OCI-LY7 (cell line): ENCODE measurements at places on chromosomes 7 and 10.

DNA sequence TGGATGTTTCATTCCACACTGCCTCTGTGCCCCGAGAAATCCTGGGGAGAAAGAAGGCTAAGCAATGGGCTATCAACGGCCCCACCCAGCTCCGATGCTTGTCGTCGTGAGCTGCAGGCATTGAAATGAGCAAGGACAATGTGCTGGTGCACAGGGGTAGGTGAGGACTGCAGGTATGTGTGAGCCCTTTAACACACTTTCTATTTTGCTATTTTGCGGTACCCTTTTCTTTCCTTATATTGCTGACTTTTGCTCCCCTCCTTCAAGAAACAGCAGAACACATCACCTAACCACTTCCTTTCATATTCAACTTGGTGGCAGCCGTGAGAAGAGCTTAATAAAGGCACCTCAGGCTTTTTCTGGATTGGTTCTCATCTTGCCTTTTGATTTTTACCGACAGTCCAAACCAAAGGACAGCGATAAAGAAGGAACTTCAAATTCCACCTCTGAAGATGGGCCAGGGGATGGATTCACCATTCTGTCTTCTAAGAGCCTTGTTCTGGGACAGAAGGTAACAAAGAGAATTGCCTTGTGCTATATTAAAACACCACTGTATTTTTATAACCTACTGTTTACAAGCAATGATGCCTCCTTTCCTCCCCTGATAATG lies 39.2 kb downstream of the AIFM2 start:
- DNase-seq: no peak

DNA sequence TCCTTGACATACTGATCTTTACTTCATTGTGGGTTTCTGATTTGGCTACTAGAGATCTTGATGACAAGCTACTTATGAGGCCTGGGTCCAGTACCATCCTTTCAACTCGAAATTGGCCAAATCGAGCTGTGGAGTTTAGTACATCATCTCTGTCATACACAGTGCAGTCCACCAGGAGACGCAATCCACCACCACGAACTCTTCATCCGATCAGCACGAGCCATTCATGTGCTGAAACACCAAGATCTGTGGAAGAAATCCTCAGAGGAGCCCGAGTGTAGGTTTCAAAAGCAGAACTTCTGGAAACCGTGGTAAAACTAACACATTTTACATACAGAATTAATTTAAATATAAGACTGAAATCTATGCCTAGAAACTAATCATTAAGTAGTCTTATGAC lies 14.2 kb downstream of the DNAJC9 start:
- no peak for DNase-seq

DNA sequence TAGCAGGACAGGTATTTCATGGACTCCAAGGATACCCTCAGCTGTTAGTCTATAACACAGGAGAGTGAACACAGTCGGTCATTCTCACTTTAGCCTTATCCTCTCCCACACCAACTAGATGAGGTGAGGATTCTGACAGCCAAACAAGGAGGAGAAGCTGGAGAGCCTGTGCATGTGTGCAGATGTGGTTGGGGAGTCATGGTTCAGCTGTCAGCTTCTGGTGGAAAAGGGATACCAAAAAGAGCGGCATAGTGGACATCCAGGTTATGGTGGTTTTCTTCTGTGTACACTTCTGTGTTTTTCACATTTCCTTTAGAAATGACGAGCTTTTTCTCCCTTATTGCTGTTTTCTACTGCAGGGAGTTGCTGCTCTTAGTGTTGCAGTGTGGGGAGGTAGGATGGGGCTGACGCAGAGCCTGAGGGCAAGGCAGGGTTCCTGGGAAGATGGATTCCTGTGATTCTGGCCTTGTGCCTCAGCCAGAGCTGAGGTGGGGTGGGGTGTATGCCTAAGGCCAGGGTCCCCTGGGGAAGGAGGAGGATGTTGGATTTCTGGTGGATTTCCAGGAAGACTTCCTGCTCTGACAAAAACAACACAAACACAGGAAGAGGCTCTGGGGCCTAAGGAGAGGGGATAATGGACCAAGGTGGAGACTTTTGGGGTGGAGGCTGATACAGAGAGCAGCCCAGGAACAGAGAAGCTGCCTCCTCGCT lies 26.6 kb downstream of the PLAU start:
- no peak for DNase-seq

- no peak for DNase-seq
These were observed 14.1 kb downstream of the ZNF398 start for GRCh38 chr7:149161241-149161848.

DNA sequence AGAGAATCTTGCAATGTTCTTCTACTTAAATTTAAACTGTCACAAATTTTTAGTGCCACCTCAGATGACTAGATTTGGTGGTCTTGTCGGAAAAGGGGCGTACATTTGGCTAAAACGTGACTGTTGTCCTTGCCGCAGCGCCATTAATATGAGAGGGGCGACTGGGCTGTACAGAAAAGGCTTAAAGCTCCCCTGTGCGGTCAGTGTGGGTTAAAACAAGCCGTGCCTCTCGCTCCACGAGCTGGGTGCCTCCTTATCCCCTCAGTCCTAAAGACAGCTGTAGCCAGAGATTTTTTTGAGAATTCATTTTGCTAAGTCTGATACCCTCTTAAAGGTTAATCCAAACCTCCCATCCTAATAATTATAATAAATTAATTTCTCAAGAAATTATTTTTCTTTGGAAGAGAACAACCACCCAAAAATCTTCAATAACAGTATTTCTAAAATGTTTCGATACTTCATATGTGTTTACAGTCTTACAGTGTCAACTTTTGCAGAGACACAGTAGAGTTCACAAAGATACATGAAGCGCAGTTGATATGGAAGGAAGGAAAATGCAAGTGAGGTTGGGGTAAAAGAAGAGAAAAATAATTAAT lies 68.6 kb downstream of the C7orf25 start:
- DNase-seq: peak; percentile 28

DNA sequence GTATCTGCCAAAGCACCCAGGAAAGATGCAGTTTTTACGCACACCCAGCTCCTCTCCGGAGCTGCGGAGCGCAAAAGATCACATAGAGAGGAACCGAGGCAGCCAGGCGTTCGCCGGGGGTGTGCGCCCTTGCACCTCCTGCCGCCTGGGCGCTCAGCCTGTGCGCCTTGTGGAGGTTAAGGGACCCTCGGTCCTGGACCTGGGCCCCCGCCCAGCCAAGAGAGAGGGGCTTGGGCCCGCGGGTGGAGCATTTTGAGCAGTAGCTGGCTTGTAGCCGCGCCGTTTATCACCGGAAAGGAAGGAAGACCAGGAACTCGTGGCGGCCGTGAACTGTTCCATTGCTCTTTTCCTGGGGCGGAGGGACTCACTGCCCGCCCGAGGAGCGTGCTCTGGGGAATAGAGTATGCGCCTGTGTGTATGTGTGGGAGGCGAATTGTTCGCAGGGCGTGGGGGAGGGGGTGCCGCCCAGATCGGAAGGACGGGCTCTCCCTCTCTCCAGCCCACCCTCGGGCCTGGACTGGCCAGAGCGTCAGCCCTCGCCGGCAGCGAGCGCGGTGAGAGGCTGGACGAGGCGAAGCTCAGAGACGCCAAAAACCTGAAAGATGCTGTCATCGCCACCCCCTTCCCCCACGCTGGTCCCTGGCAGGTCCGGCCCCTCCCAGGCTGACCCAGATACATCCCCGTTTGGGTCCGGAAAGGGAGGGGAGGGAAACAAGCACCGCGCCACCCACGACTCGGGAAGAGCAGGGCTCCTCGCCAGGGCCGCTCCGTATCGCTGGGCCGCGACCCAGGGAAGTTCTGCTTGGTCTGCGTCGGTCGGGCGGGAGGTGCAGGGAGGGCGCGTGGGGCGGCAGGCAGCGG lies 1.2 kb upstream of the WNT2 start:
- DNase-seq: no peak

DNA sequence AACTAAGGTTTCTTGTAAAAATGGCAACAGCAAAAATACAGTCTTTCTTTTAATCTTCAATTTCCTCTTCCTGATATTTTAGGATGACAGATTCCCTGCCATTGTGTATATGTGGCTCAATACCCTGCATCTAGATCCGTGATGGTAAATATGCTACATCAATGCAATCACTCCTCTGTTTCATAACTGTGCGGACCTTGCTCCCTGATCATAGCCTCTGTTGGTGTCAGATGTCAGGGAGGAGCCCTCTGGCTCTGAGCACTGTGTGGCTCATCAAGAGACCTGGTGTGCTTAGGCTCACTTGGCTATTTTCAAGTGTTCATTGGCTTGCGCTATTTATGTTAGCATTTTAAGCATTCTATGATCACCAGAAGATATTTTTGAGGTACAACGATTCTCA lies 33.0 kb upstream of the AGR3 start:
- DNase-seq: no peak

- peak; percentile 27 for DNase-seq
These were observed 31.9 kb upstream of the GUSB start for GRCh38 chr7:66013938-66014337.

GRCh38 chr10:77894058-77894457 lies 32.5 kb downstream of the DLG5 start:
- DNase-seq: no peak

DNA sequence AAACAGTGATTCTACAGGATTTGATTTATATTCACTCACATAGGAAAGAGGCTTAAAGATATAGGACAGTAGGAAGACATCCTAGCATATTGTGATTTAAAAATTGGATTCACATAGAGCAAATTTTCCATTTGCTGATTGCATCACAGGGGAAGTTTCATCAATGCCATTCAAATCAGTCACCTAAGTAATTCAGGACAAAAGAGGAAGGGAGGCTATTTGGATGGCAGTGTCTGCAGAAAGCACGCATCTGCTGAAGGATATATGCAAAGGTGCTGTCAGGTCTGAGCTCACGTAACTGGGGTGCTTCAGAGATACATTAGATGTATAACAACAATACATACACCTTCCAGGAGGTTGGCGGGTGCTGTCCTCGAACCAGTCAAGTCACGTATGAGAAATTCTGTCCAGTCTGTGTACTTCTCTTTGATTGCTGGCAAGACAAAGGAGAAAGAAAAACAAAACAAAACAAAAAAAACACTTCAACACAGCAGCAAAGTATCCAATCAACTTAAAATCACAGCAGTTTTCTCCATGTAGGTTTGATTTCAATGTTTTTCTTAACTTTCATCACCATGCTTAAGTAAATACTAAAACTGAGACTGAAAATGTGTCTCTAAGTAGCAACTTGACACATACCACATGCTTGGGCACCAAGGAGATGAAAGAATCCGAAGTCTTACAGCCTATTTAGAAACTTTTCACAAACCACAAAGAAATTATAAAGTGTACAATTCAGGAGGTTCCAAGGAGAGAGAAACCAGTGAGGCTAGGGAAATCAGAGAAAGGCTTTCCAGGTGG lies 125.1 kb downstream of the SFMBT2 start:
- DNase-seq: no peak

GRCh38 chr7:43648473-43649406 lies 65.8 kb downstream of the STK17A start:
- DNase-seq: peak; percentile 91

GRCh38 chr10:607545-608185 lies 81.8 kb downstream of the DIP2C start:
- DNase-seq: no peak

DNA sequence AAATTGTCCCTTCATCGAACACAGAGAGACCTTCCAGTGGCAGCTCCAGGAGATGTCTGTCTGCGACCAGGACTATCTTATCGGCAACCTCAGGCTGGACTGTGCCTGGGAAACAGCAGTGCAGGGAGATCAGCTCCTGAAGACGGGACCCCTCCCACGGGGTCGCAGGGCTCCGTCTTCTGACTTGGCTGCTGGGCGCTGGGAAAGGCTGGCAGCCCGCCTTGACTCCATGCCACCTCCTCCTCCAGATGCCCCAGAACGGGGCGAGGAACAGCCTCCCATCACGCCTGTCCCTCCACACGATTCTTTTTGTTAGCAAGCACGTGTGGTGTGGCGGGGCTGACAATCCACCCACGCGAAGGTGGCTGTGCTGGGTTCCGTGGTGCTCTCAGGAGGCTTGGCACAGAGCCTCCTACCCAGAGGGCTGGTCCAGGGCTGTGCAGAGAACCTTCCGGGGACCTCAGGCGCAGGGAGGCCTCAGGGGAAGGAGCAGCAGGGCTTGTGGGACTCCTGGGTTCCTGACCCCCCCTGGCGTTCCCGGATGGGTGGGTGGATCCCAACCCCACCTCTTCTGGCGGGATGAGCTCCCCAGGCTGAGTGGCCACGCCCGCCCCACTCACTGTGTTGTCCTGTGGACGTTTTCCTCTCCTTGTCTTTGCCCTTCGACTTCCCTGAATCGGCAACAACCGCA lies 47.6 kb upstream of the NKX6-2 start:
- no peak for DNase-seq

DNA sequence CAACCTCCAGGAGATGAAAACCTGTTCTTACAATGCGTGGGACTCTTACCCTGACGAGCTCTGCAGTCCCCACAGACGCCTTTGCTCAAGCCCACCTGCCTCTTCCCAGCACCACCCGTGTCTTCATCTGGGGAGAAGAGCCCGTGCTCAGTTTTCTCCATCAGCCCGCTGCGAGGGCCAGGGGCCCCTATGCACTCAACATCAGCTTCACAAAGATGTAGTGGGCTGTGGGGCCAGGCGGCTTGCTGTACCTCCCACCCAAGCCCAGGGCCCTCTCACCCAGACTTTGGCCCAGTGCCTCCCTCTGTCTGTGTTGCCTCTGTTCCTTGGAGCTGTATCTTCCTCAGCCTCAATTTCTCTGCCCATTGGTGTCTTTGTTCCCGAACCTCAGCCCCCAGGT lies 436.6 kb downstream of the DNAJB6 start:
- DNase-seq: no peak

DNA sequence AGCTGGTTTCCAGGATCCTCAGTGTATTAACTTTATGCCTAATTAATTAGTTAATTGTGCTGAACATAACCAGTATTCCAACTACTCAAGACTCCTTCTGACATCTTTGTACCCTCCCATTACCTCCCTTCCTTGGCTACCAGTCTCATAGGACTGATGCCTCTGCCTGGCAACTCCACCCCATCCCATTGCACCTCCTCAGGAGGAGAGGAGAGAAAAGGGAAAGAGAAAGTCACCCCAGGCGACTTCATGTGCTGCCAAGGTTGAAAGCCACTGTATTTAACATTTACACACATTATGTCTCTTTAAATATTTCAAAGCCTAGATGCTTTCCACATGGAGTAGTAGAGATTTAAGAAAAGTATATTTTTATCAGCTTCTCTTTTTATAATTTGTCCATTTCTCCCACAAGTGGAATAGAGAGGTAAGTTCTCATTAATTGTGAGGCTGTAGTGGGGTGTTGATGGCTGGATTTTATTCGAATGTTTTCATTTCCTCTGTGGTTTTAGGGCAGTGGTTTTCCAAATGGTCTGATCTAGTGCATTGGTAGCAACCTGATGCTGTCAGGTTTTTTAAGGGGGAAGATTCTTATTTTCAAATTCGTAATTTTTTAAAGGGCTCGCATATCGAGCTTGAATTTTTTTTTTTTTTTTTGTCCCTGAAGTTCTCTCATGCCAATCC lies 148.0 kb downstream of the BICC1 start:
- no peak for DNase-seq

- DNase-seq: no peak
These were observed 108.9 kb upstream of the LYZL2 start for GRCh38 chr10:30738416-30738815.
